ENCODE measurements at places on chromosomes 7 and 10.

DNA sequence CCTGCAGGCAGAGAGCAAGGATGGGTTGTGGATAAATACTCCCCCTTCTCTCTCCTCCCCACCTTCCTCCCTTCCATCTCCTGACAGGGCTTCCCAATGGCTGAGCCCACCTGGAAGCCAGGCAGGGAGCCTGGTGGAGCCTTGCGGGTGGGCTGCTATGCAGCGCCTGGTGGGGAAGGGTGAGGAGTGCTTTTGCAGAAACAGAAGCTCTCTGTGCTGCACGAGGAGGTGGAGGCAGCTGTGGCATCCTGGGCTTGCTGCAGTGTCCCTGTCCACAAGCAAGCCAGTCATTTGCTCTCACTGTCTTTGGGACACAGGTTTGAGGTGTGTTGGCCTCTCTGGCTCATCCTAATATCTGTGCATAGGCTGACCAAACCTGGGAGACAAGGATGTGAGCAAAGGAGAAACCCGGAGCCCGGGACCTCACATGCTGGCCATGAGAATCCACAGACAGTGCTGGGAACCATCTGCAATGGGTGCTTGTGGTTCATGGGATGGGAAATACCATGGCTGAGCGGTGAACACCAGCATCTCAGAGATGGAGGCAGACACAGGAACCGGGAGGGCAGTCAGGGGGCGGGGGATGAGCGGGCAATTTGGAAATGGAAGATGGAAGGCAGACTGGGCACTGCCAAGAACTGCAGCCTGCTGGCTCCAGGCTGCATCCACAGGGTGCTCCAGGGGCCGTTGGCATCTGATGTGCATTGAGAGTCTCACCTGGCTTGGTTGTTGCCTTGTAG lies 364.2 kb downstream of the GLRX3 start:
- DNase-seq: no peak

- DNase-seq: no peak
These were observed 149.8 kb downstream of the XPNPEP1 start for GRCh38 chr10:109773288-109774120.

DNA sequence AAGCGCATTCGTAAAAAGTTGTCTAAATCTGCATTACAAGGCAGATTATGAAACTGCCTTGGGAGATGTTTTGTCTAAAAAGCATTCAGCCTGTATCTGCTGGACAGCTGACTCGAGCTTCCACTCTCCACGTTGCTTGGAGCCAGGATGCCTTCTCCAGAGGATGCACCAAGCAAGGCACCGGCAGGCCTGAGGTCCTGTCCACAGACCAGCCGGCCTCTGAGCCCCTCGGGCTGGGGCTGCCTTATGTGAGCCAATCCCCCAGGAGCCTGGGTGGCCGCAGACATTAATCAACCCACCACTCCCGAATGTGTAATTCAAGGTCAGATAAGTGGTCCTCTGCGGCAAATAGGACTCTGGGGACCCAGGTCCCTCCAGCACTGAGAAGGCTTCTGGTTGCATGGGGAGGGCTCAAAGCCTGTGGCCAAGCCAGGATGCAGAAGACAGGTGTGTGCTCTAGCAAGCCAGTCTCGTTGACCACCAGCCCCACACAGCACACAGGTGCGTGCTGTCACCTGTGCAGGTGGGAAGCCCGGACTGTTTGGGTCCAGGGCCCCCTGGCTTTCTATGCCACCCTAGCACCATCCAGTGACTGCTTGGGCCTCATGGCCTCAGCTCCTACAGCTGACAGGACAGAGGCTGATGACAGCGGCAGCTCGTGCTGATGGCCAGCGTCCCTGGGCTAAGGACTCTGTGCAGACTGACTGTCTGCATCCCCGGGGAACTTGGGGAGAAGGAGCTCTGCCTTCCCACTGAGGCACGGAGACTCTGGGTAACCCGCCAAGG lies 4.8 kb upstream of the RET start:
- no peak for DNase-seq

GRCh38 chr10:52213321-52213752 lies 100.7 kb upstream of the DKK1 start:
- DNase-seq: no peak

GRCh38 chr10:105243381-105243780 lies 602.3 kb downstream of the SORCS3 start:
- no peak for DNase-seq

GRCh38 chr10:96591946-96592345 lies 5.1 kb upstream of the TM9SF3 start:
- no peak for DNase-seq

DNA sequence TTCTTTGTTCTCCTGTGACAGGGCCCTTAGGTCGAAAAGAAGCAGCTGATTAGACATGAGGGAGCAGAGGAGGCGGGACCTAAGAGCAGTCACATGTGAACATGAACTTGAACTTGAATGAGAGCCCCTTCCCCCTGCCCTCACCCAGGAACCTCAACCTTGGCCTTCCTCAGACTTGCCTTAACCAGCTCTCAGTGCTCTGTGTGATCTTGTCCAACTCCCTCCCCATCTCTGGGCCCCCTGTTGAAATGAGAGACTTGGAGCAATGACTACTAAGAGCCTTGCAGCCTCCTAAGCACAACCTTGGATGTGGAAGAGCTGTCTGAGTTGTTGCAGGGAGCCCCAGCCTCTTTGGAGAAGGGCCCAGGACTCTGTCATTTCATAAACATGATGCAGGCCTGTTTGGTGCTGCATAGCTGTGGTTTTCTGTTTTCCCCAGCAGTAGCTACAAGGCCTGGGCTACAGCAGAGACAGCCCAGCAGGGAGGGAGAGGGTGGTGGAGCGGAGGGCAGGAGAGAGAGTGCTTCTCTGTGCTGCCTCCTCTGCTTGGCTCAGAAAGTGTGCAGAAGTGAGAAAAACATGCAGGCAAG lies 123.9 kb upstream of the ZMIZ1 start:
- no peak for DNase-seq

GRCh38 chr10:122149561-122150505 lies 121.3 kb upstream of the BTBD16 start:
- DNase-seq: no peak

DNA sequence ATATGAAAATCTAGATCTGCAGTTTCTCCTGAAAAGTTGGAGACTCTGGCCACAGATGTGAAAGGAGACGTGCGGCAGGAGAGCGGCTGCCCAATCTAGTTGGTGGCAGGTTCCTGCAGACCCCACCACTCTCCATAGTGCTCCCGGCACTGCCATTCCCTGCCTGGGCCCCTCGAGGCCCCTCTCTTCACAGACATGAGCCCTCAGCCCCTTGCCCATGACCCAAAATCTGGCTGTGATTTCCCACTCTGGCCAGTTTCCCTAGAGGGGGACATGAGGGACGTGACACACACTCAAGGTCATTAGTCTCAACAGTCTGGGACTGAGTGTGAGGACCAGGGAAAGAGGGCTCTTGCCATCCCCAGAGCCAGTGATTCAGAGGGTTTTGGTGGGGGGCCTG lies 138.7 kb downstream of the PTPN20 start:
- DNase-seq: no peak

- no peak for DNase-seq
These were observed 23.8 kb upstream of the PLAC9 start for GRCh38 chr10:80108576-80109239.

GRCh38 chr7:95092324-95092723 lies 184.9 kb downstream of the PPP1R9A start:
- DNase-seq: no peak

DNA sequence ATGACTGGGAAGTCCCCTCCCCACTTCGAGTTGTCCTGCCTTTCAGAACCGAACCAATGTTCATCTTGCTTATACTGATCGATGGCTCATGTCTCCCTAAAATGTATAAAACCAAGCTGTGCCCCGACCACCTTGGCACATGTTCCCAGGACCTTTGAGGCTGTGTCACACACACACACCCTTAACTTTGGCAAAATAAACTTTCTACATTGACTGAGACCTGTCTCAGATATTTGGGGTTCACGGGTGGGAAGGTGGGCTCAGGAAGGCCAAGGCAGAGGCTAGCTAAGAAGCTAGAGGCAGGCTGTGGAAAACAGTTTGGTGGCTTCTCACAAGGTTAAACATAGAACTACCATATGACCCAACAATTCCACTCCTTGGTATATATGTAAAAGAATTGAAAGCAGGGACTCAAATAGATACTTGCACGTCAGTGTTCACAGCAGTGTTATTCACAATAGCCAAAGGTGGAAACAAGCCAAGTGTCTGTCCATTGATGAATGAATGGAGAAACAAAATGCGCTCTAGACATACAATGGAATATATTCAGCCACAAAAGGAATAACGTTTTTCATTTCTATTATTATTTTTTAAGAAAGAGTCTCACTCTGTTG lies 15.4 kb downstream of the PRF1 start:
- no peak for DNase-seq

GRCh38 chr10:44589944-44590449 lies 205.1 kb upstream of the CXCL12 start:
- no peak for DNase-seq

DNA sequence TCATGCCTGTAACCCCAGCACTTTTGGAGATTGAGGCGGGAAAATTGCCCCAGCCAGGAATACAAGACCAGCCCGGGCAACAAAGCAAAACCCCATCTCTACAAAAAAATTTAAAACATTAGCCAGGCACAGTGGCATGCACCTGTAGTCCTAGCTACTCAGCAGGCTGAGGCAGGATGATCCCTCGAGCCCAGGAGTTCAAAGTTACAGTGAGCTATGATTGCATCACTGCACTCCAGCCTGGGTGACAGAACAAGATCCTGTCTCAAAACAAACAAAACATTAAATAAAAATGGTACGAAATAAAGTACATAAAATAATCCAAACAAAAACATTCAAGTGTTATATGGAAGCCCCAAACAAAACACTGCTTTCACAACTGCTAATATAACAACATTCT lies 125.0 kb downstream of the SNX13 start:
- no peak for DNase-seq

DNA sequence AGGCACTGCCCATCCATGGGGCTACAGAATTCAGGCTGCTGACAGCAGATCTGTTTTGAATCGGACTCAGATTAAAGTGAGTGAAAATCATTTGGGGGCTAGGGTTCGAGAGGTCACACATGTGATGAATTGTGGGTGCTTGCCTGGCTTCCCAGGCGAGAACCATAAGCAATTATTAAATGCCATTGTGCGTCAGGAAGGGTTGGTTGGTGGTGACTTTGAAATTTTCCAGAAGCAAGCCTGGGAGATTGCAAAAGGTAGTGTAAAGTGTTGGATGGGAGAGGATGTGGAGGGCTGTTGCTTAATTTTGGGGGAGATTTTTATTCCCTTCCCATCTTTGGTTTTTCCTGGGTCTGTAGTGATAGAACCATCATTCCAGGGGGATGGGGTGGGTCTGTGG lies 34.6 kb downstream of the LRMDA start:
- DNase-seq: no peak

DNA sequence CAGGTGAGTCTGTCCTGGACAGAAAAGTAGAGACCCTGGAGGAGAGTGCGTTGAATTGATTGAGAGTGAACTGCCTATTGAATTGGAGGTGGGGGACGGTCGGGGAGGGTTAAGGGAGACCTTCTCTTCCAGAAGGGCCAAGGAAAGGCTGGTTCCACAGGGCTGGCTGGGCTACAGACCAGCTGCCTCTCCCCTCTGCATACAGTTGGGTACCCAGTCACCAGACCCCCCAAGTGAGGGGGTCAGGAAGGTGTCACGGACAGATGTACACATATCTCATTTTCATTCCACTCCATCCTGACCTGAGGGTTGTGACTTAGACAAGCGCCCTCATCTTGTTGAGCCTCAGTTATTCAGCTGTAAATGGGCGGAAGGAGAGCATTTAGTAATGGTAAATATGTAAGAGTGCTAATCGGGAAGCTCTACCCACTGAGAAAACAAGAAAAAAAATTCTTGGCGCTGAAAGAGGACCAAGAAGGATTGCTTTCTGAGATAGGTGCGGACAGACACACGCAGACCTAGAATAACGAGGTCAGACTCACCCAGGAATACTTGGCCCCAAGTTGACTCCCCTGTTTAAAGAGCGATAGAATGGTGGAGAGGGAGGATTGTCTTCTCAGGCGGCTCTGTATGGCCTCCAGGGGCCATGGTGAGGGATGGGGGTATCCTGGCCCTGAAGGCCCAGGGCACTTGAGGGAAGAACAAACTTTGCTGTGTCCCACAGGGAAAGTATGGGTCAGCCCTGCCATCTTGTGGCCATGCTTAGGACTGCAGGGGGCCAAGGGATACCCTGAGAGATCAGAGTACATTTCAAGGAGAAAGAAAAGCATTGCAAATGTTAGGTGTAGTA lies 7.2 kb upstream of the MBL2 start:
- DNase-seq: no peak

GRCh38 chr7:12228024-12228423 lies 16.9 kb downstream of the TMEM106B start:
- no peak for DNase-seq

DNA sequence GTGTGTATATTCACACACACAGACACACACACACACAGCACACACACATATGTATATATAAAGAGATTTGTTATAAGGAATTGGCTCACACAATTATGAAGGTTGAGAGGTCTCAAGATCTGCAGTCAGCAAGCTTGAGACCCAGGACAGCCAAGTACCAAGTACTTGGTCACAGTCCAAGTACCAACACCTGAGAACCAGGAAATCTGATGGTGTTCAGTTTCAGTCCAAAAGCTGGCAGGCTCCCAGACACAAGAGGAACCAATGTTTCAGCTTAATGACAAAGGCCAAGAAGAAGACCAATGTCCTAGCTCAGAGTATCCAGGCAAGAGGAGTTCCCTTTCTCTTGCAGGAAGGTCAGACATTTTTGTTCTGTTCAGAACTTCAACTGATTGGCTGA lies 780.2 kb downstream of the MAGI2 start:
- DNase-seq: no peak

DNA sequence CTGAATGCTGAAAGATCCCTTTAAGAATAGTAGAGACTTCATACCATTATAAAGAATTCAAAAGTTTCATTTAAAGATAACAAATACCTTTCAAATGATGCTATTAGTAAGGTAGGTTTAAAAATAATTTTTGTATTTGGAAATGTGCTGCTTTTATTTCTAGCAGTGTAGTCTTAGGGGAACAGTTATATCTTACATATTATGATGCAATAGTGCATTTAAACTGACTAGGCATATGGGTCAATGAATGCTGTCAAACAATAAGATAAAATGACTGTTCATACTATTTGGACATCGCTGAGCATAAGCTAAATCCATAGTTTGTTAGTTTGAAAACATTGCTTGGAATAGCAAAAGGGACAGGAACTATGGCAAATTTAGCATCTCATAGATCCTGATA lies 354.8 kb upstream of the SEMA3A start:
- no peak for DNase-seq

DNA sequence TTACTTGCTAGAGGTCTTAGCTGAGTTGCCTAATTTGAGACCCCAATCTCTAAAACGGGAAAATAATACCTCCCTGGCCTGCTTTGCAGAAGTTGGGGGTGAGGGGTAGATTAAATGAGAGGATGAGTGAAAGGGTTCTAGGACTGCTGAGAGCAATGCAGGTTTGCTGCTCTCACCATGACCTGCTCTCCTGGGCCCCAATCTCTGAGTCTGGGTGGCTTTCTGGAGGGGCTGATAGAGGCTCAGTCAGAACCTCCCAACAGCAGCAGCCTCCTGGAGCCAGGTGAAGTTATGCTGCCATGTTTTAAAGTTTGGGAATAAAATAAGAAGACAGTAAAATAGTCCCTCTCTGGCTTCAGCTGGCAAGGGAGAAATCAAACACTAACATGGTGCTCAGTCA lies 7.3 kb downstream of the UROS start:
- DNase-seq: no peak

GRCh38 chr7:117673839-117674238 lies 194.0 kb downstream of the CFTR start:
- DNase-seq: no peak

GRCh38 chr7:88806280-88807037 lies 10.9 kb upstream of the TEX47 start:
- no peak for DNase-seq

Measured in stimulated activated CD4-positive, alpha-beta T cell treated with anti-CD3 and anti-CD28 coated beads, Interleukin-1b, Interleukin-23, amount 100 ng/mL, for 1 hour (primary cell).